H9 (cell line): ENCODE measurements at places on chromosomes 1 and 21. TPM values are rescaled to one million over a fixed set of nuclear protein-coding genes. Genes with fewer than 3 reads are reported as not detected.

DNA sequence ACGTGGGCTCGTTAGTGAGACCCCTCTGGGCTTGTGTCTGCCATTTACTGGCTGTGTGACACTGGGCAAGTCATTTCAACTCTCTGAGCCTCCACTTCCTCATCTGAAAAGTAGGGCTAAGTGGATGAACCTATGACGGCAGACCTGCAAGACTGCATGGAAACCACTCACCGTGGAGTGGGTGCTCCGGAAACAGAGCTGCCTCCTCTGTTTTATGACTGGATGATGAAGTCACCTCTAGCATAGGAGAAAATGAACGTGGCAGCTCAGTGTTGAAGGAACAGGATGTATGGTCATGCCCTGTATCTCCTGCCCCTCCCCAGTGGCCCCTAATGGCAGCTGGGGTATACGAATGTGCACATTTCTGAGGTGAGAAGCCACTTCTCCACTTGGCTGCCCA lies 40.5 kb downstream of the STPG1 start:
- H3K27ac ChIP-seq = no peak overlapping the region
- no peaks in the 10 kb centered on the region for H3K27me3 ChIP-seq
- peaks cover 9% of the 10 kb centered on the region for H3K36me3 ChIP-seq
- H3K4me3 ChIP-seq = no peak overlapping the region

- no peak overlapping the region for H3K4me3 ChIP-seq
- no peaks in the 10 kb centered on the region for H3K4me1 ChIP-seq
- no peak overlapping the region for H3K27ac ChIP-seq
- H3K27me3 ChIP-seq = no peaks in the 10 kb centered on the region
These were observed 58.4 kb upstream of the MYOCOS start for GRCh38 chr1:171563675-171564074.

- no peak overlapping the region for H3K4me3 ChIP-seq
- H3K36me3 ChIP-seq = 0 out of 2 replicates have a peak, but pooled peaks cover 2% of the 10 kb centered on the region
- no peak for DNase-seq
- H3K27me3 ChIP-seq = no peaks in the 10 kb centered on the region
- H3K4me1 ChIP-seq = no peaks in the 10 kb centered on the region
These were observed 14.2 kb upstream of the MYOM3 start for GRCh38 chr1:24126018-24126671.

DNA sequence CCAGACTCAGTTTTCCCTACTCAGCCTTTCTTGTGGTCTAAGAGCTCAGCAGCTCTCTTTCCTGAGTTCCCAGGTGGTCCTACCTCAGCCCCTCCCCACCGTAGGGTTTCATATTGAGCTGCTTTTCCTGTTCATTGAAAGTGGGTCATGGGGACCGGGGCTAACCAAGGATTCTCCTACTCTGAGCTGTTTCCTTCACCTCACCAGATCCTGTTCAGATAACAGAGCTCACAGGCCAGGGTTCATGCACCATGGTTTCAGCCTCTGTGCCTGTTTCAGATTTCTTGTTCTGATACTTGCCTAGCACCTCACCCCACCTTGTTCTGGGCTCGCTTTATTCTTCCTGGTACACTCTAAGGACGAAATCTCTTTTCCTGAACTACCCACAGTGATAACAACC lies 8.5 kb downstream of the UBQLN4 start:
- no peak overlapping the region for H3K4me3 ChIP-seq
- peaks cover 22% of the 10 kb centered on the region for H3K36me3 ChIP-seq
- no peak for DNase-seq
- H3K27ac ChIP-seq = no peak overlapping the region

DNA sequence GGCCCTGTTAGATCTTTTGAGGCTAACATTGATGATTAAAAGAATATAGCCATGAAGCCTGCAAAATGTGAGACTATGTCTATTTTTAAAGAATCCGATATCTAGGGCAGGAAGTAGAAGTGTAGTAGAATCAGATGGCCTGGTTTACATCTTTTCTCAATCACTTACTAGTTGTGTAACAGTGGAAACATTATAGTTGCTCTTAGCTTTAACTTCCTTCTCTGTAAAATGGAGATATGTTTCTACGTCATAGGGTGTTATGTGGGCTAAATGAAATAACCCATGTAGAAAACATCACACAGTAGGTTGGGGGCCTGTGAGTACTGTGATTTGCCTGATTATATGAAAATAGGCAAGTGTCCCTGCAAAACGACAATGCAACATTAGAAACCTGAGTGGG lies 4.4 kb upstream of the IGFN1 start:
- no peaks in the 10 kb centered on the region for H3K27me3 ChIP-seq
- H3K36me3 ChIP-seq = no peaks in the 10 kb centered on the region
- no peak overlapping the region for H3K27ac ChIP-seq
- no peaks in the 10 kb centered on the region for H3K4me1 ChIP-seq
- no peak for DNase-seq
- H3K4me3 ChIP-seq = no peak overlapping the region

Gene UBL4B
- not detected in 2 replicates for total RNA-seq

Gene RHOU
- total RNA-seq = 3.9 and 4.2 TPM in 2 replicates
